Effector CD8-positive, alpha-beta T cell (primary cell): ENCODE measurements at places on chromosomes 4 and X.

DNA sequence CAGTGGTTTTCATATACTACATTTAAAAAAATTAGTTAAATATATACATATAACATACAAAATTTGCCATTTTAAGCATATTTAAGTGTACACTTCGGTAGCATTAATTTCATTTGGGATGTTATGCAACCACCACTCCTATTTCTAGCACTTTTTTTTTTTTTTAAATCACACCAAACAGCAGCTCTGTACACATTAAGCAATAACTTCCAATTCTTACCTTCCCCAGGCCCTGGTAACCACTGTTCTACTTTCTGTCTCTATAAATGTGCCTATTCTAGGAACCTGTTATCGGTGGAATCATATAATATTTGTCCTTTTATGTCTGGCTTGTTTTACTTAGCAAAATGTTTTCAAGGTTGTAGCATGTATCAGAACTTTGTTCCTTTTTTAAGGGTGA lies 39.1 kb downstream of the TMEM164 start:
- no peak for DNase-seq

DNA sequence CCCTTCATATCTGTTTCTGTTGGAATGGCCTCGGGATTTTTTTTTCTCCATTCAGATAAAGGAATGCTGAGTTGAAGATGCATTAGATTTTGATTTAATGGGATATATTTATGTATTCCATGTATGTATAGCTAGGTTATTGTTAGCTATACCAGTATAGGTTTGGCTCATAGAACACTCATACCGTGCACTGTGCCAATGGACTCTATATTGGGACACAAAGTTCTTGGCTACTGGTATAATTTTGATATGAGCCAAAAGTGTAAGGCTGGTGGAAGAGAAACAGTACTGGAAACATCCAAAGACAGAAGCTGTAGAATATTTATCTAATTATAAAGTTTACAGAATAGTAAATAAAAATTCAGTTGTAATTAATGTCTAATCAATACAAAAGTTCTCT lies 1912.1 kb downstream of the STIM2 start:
- DNase-seq = no peak

- DNase-seq = no peak
These were observed 357.7 kb upstream of the BOD1L1 start for GRCh38 chr4:13984991-13985800.

DNA sequence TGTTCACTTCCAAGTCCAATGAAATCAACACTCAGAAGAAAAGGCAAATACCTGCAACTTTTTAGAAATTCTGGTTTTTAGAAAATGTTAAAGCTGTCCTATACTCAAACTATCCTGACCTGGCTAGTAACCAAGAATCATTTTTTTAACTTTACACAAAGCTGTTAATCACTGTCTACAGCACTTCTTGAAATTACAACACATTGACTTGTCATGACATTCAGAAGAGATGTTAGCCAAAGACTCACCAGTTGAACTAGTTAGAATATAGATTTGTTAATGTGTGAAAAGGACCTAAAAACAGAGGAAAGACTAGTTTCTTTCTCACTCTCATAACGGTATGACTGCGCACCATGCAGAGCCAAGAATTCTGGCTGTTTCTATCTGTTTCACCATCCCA lies 98.8 kb downstream of the COX18 start:
- no peak for DNase-seq

DNA sequence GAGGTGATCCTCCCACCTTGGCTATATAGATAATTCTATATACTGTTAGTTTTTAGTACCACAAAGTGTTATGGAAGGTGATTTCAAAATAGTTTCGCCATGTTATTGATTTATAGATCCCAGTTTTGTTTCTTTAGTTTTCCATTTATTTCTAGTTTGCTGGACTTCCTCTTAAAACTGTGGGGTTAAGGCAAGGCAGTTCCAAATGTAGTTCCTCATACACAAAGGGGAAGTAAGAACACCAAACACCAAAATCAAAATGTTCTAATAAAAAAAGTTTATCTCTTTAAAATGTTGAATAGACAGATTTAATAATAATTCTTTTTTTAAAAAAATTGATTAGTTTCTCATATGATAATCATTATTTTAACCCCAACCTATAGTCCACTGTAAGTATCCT lies 6.8 kb upstream of the CISD2 start:
- no peak for DNase-seq

DNA sequence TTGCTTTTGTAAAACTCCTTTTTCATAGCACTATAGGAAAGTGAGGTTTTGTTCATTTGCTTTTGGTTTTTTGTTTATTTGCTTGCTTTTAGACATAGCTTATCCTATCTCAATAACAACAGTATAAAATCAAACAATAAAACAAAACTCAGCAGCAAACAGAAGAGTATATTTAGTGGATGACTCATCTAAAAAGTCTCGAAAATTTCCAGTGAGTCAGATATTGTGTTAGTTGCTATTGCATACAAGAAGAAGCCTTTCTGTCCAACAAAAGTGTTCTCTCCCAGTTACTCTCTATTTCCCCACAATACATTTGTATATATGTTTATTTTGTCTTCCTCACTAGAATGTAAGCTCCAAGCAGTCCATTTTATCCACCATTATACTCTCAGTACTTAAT lies 36.0 kb upstream of the NPNT start:
- no peak for DNase-seq

GRCh38 chrX:71103110-71103983 lies 3.2 kb downstream of the CXorf65 start:
- DNase-seq = peak; percentile 29

GRCh38 chrX:6821730-6822129 lies 286.8 kb upstream of the VCX3A start:
- no peak for DNase-seq

DNA sequence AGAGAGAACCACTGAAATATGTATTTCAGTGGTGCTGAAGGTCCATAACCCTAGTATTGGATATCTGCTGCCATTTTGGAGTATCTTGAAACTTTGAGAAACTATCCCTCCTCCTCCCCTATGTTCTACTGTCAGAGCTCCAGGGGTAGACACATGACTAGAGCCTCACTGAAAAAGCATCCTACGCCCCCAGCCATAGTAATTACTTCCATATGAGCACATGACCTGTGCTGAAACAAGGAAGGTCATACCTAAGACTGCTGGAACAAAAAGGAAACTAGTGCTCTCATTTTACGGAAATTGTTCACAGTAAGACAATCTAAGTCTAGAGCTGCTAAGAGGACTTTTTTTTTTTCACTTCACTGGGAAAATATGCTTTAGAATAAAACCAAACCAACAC lies 42.0 kb upstream of the MAPK10 start:
- no peak for DNase-seq

DNA sequence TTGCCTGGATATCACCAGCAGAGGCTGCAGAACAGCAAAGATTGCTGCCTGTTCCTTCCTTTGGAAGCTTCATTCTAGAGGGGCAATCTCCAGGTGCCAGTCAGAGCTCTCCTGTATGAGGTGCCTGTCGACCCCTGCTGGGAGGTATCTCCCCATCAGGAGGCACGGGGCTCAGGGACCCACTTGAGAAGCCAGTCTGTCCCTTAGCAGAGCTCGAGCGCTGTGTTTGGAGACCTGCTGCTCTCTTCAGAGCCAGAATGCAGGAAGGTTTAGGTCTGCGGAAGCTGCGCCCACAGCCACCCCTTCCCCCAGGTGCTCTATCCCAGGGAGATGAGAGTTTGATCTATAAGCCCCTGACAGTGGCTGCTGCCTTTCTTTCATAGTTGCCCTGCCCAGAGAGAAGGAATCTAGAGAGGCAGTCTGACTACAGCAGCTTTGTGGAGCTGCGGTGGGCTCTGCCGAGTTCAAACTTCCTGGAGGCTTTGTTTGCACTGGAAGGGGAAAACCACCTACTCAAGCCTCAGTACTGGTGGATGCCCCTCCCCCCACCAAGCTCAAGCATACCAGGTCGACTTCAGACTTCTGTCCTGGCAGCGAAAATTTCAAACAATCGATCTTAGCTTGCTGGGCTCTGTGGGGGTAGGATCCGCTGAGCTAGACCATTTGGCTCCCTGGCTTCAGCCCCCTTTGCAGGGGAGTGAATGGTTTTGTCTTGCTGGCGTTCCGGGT lies 57.9 kb downstream of the DKK2 start:
- DNase-seq = no peak

DNA sequence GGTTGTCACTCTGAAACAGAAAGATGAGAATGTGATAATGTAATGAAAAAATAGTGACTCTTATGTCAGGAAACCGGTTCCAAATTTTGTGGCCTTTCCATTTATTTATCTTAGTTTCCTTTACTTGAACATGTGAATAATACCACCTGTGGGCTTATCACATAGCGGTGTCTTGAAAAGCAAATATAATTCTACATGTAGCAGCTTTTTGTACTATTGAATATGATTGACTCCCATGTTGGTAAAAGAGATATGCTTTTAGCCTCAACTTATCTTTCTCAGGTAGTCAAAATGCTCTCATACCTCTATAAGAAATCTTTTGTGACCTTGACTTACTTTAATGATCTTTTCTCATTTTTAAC lies 12.0 kb downstream of the PRDM8 start:
- DNase-seq = no peak

- no peak for DNase-seq
These were observed 11.9 kb upstream of the ADH7 start for GRCh38 chr4:99447079-99447478.

- DNase-seq = no peak
These were observed 3.2 kb downstream of the TMEM165 start for GRCh38 chr4:55398966-55399365.

DNA sequence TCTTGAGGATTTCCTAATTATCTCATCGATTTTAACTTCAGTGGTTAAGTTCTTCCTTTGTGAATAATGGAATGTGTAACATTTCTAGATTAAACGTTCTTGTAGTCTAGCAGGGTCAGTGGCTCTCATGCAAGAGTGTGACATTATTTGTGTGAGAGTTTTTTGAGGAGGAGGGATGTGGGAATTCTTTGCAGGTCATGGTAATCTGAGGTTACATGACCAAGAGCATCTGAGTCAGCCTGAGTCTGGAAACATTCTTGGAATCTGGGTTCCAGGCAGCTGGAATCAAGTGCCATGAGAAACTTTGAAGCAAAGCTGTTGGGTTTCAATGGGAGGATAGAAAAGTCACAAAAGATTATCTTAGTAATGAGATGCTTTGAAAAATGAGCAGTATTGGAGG lies 49.5 kb downstream of the GK start:
- no peak for DNase-seq

- no peak for DNase-seq
These were observed 113.2 kb upstream of the RBPJ start for GRCh38 chr4:26207631-26208030.

DNA sequence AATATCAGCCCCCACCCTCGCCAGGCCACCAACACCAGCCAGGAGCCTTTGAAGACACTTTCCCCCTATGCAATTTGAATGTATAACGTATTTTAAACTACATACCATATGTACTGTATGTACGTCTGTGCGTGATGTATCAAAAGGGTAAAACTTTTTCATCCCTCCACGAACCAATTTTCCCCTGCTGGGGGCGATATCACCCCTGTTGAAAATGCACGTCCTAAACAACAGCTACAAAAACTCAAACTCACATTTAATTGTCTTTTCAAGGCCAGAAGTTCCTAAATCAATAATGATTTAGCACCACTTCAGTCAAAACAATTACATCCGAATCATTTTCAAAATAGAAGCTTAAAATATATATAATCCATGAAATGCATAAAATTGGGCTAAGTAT lies 1.4 kb downstream of the VEGFD start:
- DNase-seq = no peak

GRCh38 chr4:27350161-27350560 lies 489.5 kb downstream of the STIM2 start:
- no peak for DNase-seq

DNA sequence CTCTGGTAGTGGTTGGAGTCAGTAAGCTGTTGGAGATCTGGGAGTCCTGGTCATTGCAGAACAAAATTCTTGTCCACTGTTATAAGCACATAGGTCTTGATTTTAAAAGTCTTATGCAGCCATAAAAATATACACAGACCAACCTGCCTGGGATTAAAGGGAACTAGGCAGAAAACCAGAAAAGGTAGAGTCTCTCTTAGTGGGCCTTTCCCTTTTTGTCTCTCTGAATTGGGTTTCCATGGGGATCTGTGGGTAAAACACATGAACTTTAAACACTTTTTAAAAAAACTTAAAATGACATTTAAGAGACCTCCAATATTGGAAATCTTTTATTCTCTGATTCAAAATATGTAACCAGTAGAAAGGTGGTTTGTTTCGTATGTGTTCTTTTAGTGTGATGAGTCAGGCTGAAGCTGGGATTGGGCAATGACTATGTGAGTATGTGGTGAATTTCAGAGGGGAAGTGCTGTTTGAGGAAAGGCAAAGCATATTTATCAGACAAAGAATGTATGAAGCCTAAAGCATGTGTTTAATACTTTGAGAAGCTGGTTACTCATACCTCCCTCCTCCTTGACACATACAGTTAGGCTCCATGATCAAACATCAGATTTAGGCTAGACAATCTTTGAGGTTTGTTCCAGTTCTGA lies 29.6 kb downstream of the SLC16A2 start:
- DNase-seq = no peak

DNA sequence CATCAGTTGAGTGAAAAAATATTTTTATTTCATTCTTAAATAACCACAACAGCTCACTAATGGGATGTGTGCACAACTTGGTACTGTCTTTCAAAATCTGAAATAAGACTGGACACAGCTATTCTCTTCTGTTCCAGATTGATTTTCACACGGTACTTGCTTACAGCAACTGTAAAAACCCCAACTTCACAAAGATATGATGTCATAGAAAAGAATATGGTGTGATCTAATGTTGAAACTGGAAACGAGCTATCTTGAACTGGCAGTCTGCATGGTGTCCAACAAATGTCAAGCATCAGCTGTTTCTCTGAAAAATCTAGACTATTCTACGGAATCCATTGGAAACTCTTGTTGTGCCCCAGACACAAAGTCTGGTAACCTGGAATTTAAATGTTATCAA lies 14.7 kb downstream of the HELQ start:
- DNase-seq = no peak

- no peak for DNase-seq
These were observed 347.3 kb downstream of the SPRY1 start for GRCh38 chr4:123743848-123744247.

GRCh38 chr4:184091986-184092385 lies 125.7 kb downstream of the ENPP6 start:
- DNase-seq = no peak

DNA sequence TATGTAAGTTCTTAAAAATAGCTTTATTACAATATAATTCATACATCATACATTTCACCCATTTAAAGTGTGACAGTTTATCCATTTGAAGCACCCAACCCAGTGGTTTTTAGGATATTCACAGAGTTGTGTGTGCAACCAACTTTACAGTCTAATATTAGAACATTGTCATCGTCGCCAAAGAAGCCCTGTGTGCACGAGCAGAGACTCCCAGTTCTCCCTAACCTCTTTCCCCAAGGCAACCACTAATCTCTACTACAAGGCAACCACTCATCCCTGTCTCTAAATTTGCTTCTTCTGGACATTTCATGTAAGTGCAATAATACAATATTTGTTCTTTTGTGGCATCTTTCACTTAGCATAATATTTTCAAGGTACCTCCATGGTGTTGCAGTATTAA lies 47.7 kb downstream of the CLDN22 start:
- no peak for DNase-seq

DNA sequence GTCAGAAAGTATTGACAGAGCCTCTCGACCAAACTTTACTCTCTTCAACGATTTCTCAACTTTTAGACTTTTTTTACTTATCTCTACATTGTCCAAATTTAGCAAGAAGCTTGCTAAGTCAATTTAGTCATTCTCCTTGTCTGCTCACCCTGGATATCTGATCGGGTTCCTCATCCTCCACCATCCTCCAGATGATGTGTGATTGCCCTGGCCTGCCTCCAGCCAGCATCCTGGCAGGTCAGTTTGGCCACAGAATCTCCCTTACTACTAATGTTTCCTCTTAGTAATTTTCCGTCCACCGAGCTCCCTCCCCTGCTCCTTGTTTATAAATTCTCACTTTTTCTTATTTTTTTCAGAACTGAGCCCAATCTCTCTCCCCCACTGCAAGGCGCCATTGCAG lies 167.9 kb upstream of the ZFP42 start:
- no peak for DNase-seq
